ENCODE measurements at places on chromosomes 16 and 17.

DNA sequence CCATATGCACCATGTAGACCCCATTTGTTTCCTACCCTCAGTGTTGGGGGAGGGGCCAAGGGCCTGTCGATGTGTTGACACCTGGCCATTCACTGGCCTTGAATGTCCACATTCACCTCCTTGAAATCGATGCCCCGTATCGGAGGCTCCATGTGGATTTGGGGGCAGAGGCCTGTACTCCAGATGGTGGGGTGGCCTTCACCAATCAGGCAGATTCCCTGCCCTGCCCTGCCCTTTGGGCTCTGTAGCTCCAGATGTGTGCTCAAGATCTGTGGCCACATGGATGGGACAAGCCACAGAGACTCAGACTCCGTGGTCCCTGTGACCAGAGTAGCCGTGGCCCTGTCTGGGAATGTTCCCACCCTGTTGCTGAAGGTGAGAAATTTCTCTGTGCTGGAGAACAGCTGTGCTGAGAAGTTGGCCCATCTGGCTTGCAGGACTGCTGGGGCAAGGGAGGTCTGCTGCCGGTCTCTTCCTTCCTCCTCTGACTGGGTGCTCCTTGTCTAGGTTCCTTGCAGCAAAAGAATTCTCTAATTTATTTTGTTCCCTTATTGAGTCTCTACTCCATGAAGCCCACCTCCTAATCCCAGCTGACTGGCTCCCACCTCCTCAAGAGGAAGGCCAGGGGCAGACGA, 221.3 kb downstream of the SEC14L1 start:
- DNase-seq: no peak

- DNase-seq: no peak
Measured at GRCh38 chr16:66862023-66862520, 17.9 kb downstream of the CA7 start.

GRCh38 chr17:15411384-15412198, 55.8 kb downstream of the CDRT4 start:
- DNase-seq: no peak

DNA sequence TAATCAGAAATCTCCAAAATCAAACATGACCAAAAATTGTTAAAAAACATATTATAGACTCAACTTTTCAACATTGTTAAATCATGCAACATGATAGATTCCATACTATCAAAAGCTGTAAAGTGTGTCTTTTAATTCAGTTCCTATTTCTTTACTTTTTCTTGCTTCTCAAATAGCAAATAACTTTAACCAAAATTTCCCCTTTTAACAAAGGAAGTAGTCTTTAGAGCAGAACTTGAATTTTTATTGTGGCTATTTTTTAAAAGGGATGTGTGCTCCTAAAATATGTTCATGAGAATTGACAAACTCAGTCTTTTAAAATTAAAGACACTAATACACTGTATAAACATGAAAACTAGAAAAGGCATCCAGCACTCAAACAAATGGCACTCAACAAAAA, 49.1 kb downstream of the SPAG9 start:
- DNase-seq: no peak

GRCh38 chr16:71524566-71525553, 1.4 kb upstream of the CHST4 start:
- DNase-seq: no peak

- DNase-seq: no peak
Measured at GRCh38 chr17:63262751-63263476, 183.2 kb downstream of the CYB561 start.

- DNase-seq: no peak
Measured at GRCh38 chr17:40108970-40109824, 8.8 kb upstream of the NR1D1 start.

- no peak for DNase-seq
Measured at GRCh38 chr16:58753711-58754134, 19.6 kb upstream of the GOT2 start.

- no peak for DNase-seq
Measured at GRCh38 chr16:1351215-1351581, 480 bp downstream of the TSR3 start.

DNA sequence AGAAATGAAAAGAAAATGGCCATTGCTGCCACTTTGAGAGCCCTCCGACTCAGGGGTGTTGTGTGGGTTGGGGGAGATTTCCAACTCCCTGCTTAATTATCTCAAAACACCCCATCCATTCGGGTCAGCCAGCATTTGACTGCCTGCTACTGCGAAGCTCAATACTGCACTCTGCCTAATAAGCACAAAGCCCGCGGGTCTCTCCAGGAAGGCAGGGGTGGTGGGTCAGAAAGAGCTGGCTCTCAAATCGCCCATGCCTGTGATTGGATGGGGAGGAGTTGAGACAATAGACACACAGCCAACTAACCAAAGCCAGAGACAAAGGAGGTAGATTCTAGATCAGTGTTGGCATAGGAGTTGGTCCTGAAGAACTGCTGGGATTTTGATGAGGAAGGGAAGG, 2.3 kb upstream of the XAF1 start:
- DNase-seq: no peak

DNA sequence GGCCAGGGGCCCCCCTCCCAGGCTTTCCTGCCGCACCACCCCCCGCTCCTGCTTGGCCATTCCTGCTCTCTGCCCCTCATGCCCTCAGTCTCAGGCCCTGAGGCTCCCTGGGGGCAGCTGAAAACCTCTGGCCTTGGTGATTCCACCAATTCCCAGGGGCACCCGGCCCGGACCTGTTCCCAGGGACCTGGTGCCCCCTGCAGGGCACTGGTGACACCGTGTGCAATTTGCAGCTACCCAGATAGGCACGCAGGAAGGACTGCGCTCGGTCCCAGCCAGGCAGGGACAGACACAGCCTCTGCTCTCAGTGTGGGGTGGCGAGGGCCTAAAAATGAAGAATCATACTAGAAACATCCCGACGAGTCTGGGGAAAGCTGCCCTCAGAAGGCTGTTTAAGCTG, 13.4 kb downstream of the WFDC1 start:
- no peak for DNase-seq

- DNase-seq: no peak
Measured at GRCh38 chr17:39271546-39271945, 45.8 kb upstream of the STAC2 start.

- no peak for DNase-seq
Measured at GRCh38 chr16:11210260-11210659, 45.7 kb downstream of the SOCS1 start.

GRCh38 chr16:11391576-11391975, 46.3 kb downstream of the RMI2 start:
- DNase-seq: no peak

DNA sequence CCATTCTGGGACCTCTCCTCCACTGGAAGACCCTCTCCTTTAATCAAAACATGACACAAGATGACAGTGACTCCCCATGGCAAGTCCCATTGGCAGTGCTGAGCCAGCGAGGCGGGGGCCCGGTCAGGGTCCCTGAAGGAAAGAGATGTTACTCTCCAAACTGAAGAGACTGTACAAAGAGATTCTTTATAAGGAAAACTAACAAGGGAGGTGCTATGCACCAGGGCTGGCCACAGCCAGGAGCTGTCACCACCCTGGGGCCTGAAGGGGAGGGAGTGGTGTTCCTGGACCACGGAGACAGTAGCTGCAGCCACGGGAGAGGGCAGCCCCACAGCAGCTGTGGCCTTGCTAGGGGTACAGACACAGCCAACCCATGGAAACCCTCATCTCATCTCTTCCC, 123.1 kb downstream of the XYLT1 start:
- DNase-seq: no peak

DNA sequence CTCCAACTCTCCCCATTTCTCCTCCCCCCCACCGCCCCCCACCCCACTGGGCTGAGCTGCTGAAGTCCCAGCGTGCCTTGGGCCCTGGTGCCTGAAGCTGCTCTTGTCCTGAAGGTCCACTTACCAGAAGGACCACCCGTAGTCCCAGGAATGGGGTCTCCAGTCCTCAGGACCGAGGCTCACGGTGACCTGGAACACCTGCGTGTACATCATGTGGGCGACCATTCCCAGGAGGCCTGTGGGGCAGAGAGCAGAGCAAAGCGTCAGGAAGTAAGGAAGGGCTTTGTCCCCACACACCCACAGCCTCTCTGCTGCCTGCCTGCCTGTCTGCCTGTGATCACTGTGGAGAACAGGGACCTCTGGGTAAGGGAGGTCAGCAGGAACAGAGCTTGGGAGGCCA, 218.7 kb downstream of the GSG1L start:
- DNase-seq: no peak

DNA sequence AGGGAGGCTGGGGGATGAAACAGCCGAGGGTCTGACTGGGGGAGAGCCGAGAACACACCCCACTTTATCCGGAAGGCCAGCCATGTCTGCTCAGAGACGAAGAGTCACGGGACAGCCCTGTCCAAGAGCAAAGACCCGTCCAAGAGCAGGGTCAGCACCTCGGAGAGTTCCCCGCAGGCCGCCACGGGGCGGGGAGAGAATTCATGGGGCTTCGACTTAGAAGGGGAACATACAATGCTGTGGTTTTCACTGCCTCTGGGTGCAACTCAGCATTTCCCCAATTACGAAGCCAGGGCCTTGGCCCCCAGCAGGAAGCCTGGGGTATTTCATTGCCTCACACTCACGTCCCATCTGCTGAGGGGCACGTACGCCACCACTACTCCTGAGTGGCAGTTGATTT, 59.3 kb downstream of the JPH3 start:
- DNase-seq: peak; percentile 47

GRCh38 chr17:42476411-42476810, 17.7 kb downstream of the ATP6V0A1 start:
- DNase-seq: no peak

DNA sequence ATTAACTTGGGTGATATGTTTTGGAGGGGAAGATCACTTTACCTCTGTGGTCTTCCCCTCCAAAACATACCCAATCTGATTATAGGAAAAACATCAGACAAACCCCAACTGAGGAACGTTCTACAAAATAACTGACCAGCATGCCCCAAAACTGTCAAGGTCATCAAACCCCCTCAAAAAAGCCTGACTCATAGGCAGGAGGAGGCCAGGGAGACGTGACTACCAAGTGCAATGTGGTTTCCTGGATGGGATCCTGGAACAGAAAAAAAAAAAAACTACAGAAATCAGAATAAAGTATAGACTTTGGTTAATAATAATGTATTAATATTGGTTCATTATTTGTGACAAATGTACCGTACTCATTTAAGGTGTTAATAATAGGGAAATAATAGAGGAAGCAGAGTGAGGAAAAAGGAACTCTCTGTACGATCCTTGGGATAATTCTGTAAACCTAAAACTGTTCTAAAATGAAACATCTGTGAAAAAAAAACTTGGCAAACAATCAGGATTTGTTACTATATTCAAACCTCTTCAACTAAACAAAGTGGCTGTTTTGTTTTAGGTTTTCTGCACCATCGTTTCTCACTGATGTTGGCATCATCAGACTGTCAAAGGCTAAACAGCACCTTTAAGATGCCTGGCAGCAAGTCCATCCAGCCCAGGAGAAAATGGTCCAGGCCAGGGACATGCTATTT, 266.7 kb upstream of the SDK2 start:
- no peak for DNase-seq

DNA sequence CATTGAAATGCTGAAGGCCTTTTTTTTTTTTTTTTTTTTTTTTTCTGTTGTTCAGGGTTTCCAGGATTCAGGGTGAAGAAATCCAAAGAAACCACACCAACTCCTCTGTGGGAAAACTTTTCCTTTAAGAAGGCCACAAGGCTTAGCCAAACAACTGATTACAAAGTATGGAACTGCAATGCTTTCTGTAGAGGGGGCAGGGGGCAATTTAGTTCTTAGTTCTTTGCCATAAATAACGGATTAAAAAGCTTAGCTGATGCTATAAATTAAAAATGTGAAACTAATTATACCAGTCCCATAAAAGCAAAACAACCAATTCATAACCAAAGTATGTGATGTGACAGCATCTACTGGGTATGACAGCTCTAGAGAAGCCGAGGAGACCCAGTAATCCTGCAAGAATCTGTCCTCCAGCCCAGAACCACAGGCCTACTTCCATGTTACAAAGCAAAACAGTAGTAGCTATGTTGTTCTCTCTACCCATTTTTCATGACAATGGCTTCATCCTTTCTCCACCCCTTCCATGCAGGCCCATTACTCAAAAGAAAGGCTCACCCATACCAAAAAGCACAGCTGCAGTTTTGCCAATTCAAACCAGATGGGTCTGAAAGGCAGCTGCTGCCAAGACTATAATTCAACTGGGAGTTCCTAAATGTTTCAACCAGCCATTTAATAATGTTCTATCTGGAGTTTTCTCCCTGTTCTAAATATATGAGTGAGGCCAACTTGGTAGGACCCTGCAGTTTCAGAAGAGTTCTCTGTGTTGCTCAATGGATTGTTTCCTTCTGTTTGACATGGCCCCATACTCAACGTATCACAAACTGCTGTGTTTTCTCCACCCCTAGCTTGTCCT, 167.1 kb upstream of the ZFHX3 start:
- DNase-seq: no peak

- DNase-seq: no peak
Measured at GRCh38 chr16:13940397-13940933, 20.5 kb downstream of the ERCC4 start.

DNA sequence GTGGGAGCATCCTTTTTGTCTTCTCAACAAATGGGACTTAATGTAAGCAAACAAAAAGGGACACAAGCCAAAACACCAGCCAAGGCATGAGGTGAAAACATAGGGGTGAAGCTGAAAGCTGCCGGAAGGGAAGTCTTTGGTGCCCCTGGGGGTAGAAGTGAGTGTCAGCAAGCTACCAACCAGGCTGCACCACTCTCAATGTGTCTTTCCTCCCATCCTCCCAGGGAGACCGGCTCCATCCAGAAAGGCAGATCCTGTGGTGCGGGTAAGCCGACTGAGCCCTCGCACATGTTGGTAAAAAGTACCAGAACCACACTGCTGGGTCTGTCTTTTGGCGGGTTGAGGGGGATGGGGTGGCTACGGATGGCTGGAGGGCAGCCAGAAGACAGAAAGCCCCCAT, 52.0 kb upstream of the SREBF1 start:
- no peak for DNase-seq

DNA sequence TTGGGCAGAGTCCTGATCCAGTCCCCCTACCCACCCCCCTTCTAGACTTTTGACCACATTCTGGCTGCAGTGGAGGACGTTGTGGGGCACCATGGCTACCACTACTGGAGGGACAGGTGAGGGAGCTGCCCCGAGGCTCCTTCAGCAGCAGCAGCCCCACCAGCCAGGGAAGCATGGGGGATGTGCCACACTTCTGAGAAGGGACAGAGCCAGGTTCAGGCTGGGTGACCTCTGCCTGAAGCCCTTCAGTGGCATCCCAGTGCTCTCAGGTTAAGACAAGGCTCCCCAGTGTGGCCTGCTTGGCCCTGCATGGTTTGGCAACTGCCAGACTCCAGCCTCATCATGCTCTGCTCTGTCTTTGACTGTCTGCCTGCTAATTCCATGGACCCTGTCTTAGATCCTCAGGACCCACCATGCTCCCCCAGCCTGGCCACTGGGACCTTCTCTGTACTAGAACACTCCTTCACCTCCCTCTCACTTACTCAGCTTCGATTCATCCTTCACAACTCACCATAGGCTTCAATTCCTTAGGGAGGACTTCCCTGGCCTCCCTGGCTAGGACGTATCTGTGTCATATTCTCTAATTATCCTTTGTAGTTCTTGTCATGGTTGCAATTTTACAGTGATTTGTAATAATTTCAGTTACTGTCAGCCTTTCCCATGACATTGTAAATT, 8.8 kb downstream of the SLC9A5 start:
- DNase-seq: no peak
